Osteoblast (primary cell): ENCODE measurements at places on chromosomes 16 and 17. TPM values are rescaled to one million over a fixed set of nuclear protein-coding genes. Genes with fewer than 3 reads are reported as not detected.

KCNH4 gene
- total RNA-seq: not detected in 2 replicates

AOC3 gene
- under 0.01 TPM in 1 of 2 replicates, not detected in the other for total RNA-seq

WRAP53 gene
- total RNA-seq: 3.5 and 4.3 TPM in 2 replicates

EPOP gene
- 1.2 and 2.2 TPM in 2 replicates for total RNA-seq

MYH8 gene
- total RNA-seq: not detected in 2 replicates

GABARAP gene
- total RNA-seq: 396 and 422 TPM in 2 replicates

OSBPL7 gene
- total RNA-seq: 8.0 and 8.3 TPM in 2 replicates

CPHXL2 gene
- total RNA-seq: not detected in 2 replicates

KRTAP3-1 gene
- not detected in 2 replicates for total RNA-seq

HOXB7 gene
- total RNA-seq: 0.36 TPM in 1 of 2 replicates, not detected in the other

BAIAP3 gene
- total RNA-seq: under 0.01 and 0.29 TPM in 2 replicates

SBK1 gene
- not detected in 2 replicates for total RNA-seq

BRCA1 gene
- 5.4 and 7.7 TPM in 2 replicates for total RNA-seq

NLRC3 gene
- under 0.01 and 0.29 TPM in 2 replicates for total RNA-seq

INCA1 gene
- 0.29 and 0.36 TPM in 2 replicates for total RNA-seq

ZNF287 gene
- 8.5 and 10.9 TPM in 2 replicates for total RNA-seq

PRAC2 gene
- total RNA-seq: not detected in 2 replicates

AIPL1 gene
- total RNA-seq: not detected in 2 replicates

TMC7 gene
- 1.1 and 1.5 TPM in 2 replicates for total RNA-seq

GAN gene
- total RNA-seq: 10.3 and 10.9 TPM in 2 replicates

ZSCAN10 gene
- not detected in 2 replicates for total RNA-seq

CCDC144A gene
- total RNA-seq: 11.2 and 28.0 TPM in 2 replicates

DNAJA3 gene
- 30.0 and 30.9 TPM in 2 replicates for total RNA-seq

SLC25A11 gene
- 43.6 and 47.4 TPM in 2 replicates for total RNA-seq

HID1 gene
- 0.36 TPM in 1 of 2 replicates, not detected in the other for total RNA-seq

HOXB4 gene
- 0.29 and 0.36 TPM in 2 replicates for total RNA-seq

AOC2 gene
- total RNA-seq: 0.72 and 0.88 TPM in 2 replicates

STH gene
- not detected in 2 replicates for total RNA-seq

ITGB4 gene
- 0.29 and 0.36 TPM in 2 replicates for total RNA-seq

HES7 gene
- total RNA-seq: not detected in 2 replicates
